ENCODE measurements at places on chromosomes 1 and 21. TPM values are rescaled to one million over a fixed set of nuclear protein-coding genes. Genes with fewer than 3 reads are reported as not detected.

- DNase-seq = no peak
These were observed 77.6 kb downstream of the DDX20 start for GRCh38 chr1:111833334-111833733.

- DNase-seq = no peak
These were observed 785 bp downstream of the PGLYRP4 start for GRCh38 chr1:153347856-153348255.

- DNase-seq = no peak
These were observed 4.6 kb downstream of the TMPRSS3 start for GRCh38 chr21:42391297-42391696.

Gene OBSCN
- total RNA-seq = 21.9 TPM

Gene CELA3B
- total RNA-seq = not detected

Gene RCC2
- 81.3 TPM for total RNA-seq

Gene SLAMF1
- total RNA-seq = 1.1 TPM
